Right atrium auricular region (tissue), 2 donors: ENCODE measurements at places on chromosomes 2 and 18.

DNA sequence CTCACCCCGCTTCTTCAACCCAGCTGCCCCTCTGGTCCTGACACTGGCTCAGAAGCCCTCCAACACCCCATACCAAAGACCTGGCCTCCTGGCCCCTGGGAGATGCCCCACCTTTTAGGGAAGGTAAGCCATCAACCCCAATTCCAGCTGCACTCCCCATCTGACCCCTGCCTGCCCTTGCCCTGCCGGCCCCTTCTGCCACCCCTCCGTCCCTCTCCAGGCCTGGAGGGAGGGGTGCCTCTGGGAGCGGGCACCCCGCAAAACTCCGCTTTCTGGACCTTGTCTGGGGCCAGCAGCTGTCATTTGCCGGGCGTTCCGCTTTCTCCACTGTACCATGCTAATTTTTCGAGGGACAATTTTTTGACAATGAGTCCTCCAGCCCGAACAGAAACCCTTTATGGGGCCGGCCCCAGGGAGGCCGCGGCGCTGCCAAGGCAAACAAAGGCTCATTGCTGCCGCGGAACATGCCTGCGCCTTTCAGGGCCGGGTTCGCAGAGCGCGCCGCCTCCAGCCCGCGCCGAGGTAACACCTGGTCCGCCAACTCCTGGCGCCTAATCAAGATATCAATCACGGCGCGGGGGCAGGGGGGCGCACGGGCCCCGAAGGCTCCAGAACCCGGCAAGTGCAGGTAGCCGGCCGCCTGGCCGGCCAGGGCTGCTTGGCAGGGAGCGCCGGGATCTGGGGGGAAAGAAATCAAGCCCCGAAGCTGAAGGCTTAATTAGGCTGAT is 96.0 kb downstream of the INHBB start:
- DNase-seq = no peak

GRCh38 chr18:67665266-67665665 is 148.7 kb upstream of the DSEL start:
- DNase-seq = no peak

DNA sequence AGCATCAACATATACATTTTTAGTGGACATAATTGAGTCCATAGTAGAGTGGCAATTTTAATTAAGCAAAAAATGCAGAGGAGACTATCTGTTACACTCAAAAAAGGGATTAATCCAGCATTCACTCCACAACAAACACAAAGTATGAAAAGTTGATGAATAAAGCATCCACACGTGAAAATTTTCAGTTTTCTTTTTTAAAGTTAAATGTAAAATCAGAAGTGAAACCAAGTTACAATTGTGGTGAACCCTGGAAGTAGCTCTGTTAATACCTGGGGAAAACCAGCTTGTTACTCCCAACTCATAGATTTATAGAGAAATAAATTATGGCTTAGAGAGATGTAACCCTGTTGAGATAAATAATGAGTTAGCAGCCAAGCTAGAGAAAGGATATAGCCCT is 807.8 kb downstream of the TRIB2 start:
- no peak for DNase-seq

- no peak for DNase-seq
Measured at GRCh38 chr2:238854246-238854645, 6.4 kb downstream of the TWIST2 start.

DNA sequence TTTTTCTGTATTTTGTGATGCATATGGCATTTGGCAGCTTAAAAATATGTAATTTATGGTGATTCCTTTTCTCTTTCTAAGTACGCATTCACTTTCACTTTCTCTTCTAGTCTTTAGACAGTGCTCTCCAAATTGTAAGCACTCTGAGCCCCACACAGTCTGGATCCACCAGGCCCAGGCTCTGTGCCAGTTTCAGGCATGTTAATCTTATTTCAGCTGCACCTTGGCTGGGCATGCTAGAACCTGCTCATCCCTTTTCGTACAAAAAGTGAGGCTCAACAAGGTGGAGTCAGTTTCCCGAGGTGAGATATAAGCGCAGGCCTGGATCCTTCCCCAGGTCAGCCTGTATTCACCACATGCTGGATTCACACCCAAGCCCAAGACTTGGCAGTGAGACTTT is 203.9 kb downstream of the MTX2 start:
- DNase-seq = no peak

GRCh38 chr2:159185401-159186130 is 100.9 kb downstream of the WDSUB1 start:
- DNase-seq = no peak

GRCh38 chr2:43021791-43022509 is 204.5 kb downstream of the ZFP36L2 start:
- no peak for DNase-seq

DNA sequence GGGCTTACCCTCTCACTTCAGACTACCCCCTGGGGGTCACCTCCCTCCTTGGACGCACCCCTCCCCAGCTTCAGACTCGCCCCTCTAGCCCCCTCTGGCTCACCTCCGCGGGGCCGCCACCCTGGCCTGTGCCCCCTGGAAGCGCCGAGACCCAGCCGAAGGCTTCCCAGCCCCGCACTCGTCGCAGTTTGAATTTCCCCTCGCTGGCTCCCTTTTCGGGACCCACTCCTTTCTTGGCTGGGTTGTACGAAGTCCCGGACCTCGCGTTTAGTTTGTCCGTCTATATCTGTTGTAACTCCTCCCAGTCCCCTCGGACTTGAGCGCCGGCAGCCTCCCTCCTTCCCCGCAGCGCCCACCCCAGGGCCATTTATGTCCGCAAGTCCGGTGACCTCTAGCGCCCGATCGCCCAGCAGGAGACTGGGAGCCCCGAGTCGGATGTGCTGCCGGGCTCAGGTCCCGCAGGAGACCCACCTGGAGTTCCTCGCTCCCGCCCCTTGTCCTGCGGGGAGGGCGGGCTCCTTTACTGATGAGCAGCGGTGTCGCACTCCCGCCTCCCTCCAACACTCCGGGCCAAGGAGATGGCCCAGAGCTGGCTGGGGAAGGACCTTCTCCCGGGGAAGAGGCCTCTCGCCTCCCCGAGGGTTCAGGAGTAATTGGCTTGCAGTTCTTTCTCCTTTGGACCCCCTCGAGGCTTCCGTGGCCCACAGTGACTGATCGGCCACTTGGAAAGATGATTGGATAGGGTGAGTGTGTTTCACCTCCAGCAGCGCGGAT is 692 bp upstream of the RAX start:
- no peak for DNase-seq

DNA sequence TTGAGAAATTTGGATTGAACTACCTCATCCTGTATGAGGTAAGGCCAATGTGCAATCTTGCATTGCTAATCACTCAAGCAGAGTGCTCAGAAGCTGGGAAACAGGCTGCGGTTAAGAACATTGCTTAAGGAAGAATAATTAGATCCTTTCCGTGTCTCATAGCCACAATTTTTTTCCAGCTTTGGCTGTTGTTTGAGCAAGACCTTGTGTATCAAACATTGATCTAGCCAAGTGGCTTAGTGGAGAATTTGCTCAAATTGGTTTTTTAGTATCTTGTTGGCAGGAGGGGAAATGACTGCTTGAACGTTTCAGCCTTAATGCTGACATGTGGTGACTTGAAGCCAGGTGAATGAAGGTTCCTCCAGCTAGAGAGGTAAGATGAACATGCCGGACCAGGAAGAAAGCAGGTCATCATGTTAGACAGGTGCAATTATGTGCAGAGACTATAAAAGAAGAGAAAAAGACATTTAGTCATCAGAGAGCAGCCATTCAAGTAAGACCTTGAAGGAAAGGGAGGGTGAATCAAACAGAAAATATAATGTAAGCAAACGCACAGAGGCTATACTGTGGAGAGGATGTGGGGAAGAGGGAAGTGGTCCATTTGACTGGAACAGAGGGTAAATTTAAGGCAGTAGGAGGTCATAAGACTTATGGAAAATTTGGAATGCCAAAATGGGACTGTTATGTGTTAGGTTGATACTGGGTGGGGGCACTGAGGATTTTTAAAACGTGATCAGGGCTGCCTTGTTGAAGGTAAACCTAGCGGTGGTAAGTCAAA is 98.9 kb upstream of the CYP1B1 start:
- DNase-seq = no peak

- no peak for DNase-seq
Measured at GRCh38 chr2:74846481-74846880, 12.6 kb downstream of the HK2 start.

DNA sequence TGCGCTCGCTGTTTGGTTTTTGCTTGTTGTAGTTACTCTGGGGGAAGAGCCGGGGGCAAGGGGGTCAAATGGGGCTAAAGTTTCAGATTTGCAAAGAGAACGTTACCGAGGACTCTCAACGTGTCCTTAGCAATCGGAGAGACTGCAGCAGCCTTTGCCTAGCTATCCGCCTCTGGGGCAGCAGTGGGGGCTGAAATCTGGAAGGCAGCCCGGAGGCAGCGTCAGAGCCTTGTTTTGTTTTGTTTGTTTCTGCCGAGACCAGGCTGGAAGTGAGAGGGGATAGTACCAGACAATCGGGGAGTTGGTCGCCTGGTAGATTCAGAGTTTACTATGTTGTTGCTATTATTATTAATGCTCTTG is 1.2 kb downstream of the CDH20 start:
- DNase-seq = no peak

DNA sequence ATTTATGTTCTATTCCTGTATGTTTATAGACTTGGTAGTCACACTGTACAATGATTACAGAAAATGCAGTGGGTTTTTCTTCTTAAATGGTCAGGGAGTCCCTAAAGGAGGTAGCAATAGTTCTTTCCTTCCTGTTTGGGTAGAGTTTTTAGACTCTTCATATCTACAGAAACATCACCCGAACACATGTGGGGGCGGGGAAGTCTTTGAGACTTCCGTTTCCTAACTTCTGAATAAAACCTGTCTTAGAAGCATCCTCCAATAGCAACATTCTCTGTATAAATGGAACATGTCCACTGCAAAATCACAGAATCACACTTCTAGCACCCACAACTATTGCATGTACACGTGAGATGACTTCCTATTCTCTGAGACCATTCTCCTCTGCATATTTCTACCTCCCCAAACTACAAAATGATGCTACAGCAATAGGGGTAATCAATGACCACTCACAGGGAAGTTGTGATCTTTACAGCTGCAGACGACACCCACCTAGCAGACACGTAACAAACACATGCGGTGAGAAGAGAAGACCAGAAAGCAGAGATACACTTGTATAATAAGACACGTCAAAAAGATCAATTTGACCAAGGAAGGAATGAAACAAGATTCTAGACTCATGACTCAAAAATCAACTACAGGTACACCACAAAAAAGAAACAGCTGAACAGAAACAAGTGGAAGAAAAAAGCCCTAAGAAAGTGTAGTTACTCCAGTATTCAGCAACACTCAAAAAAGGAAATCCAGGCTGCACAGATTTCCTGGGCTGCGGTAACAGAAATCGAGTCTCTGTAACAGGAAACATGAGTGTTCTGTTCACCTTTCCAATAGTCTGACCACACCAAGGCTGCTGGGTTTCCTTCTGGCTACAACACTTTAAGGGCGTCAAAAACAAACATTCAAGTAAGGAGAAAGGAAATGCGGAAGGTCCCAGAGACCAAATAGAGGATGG is 120.4 kb downstream of the ZNF516 start:
- no peak for DNase-seq

- peak; percentile 64 for DNase-seq
Measured at GRCh38 chr2:119476301-119477112, 44.9 kb downstream of the TMEM37 start.

- no peak for DNase-seq
Measured at GRCh38 chr18:26813043-26813442, 52.5 kb downstream of the AQP4 start.

- no peak for DNase-seq
Measured at GRCh38 chr2:65379721-65380171, 52.7 kb downstream of the SPRED2 start.

- DNase-seq = no peak
Measured at GRCh38 chr18:3645384-3646156, 195.6 kb downstream of the TGIF1 start.
